Natural killer cell treated with Interleukin-12 subunit alpha and Interleukin-12 subunit beta and Interleukin-15 and Interleukin-18, amount 100 ng/mL, for 72 hours (primary cell): ENCODE measurements at places on chromosomes 7 and 10. TPM values are rescaled to one million over a fixed set of nuclear protein-coding genes. Genes with fewer than 3 reads are reported as not detected.

DPP6 gene
- not detected for total RNA-seq

HGF gene
- 0.53 TPM for total RNA-seq

HECW1 gene
- not detected for total RNA-seq

SOSTDC1 gene
- not detected for total RNA-seq

CNTNAP2 gene
- not detected for total RNA-seq

VAX1 gene
- total RNA-seq: not detected

ZNF488 gene
- total RNA-seq: not detected

CALML3 gene
- total RNA-seq: not detected

NANOS1 gene
- 1.8 TPM for total RNA-seq

- H3K4me1 ChIP-seq: peaks cover 26% of the 10 kb centered on the region
- peak overlapping the region; percentile 79 for H3K27ac ChIP-seq
These were observed 63.3 kb upstream of the SMNDC1 start for GRCh38 chr10:110368002-110368401.

GRCh38 chr7:84144480-84144879 lies 50.1 kb downstream of the SEMA3A start:
- no peak overlapping the region for H3K4me3 ChIP-seq
- no peaks in the 10 kb centered on the region for H3K36me3 ChIP-seq
- DNase-seq: no peak
- no peaks in the 10 kb centered on the region for H3K4me1 ChIP-seq
- H3K27me3 ChIP-seq: no peaks in the 10 kb centered on the region
- no peak overlapping the region for H3K27ac ChIP-seq

DNA sequence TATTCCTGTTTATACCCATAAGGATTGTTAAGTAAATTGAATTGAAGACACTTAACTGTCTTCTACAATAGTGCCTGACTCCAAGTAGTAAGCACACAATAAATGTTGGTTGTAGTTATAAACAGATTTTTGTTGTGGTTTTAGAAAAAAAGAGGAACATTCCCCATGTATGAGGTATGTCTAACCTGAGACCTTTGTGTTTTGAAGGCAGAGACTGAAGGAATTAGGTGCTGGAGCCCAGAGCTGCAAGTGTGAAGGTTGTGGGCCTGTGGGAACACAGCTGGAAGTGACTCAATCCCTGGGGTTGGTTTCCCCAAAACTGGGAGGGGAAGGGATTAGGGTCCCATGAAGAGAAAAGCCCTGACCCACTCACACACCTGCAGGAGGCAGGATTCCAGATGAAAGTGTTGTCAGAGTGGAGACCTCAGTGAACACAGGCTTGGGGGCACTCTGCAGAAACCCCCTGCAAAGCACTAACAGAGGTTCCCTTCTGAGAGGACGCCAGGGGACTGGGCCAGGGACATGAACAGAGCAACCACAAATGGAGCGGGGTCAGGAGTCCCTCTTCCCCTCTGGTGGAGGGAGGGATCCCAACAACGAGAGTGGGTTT lies 265.1 kb upstream of the KLF14 start:
- H3K27ac ChIP-seq: peak overlapping the region; percentile 88
- no peak overlapping the region for H3K4me3 ChIP-seq
- peaks cover 8% of the 10 kb centered on the region for H3K36me3 ChIP-seq
- no peak for DNase-seq
- H3K27me3 ChIP-seq: no peaks in the 10 kb centered on the region

DNA sequence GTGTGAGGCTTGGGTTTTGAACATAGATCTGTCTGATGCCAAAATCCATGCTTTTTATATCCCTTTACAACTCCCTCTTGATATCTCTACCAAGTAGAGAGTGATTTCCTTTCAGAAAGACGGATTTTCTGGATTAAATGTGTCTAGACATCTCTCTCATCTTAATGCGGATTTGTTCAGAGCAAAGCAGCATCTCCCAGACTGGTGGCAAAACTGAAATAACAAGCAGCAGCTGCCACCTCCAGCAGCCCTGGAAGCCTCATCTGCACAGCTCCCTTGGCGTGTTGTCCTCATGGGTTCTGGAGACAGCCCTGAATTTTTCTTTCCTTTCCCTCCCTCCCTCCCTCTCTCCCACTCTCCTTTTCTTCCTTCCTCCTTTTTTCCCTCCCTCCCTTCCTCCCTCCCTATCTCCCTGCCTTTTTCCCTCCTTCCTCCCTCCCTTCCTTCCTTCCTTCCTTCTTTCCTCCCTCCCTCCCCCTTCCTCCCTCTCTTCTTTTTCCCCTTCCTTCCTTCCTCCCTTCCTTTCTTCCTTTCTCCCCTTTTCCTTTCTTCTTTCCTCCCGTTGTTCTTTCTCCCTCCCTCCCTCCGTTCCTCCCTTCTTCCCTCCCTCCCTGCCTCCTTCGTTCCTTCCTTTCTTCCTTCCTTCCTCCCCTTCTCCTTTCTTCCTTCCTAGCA lies 639.9 kb downstream of the TYW1 start:
- H3K36me3 ChIP-seq: no peaks in the 10 kb centered on the region
- no peaks in the 10 kb centered on the region for H3K27me3 ChIP-seq
- H3K4me3 ChIP-seq: no peak overlapping the region
- H3K4me1 ChIP-seq: no peaks in the 10 kb centered on the region

DNA sequence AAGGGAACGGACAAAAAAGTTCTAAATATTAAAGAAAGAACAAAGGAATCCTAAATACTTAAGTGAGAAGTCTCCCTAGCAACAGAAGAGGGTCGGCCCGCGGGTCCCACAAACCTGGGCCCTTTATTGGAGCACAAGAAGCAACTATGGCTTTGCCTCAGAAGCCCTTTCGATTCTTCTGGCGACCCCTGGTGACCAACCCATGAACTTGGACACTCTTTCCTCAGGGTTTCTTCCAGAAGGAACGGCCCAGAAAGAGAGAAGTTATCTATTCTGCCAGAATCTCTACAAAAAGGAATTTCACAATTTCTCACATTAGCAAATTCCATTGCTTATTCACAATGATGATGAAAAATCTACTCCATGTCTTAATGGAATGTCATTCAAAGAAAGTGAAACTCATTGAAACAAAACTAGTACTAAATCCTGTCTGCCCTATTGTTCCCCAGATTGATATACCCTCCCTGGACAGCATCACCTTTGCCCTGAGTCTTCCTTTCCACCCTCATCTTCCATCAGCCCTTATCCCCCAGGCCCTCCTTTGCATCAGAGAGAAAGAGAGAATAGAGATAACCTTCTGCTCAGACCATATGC lies 43.7 kb downstream of the CPVL start:
- peak; percentile 68 for DNase-seq
- H3K27ac ChIP-seq: no peak overlapping the region
- no peaks in the 10 kb centered on the region for H3K36me3 ChIP-seq
- peaks cover 4% of the 10 kb centered on the region for H3K4me1 ChIP-seq
- no peak overlapping the region for H3K4me3 ChIP-seq
- no peaks in the 10 kb centered on the region for H3K27me3 ChIP-seq

- H3K4me3 ChIP-seq: peak overlapping the region; percentile 29
- H3K4me1 ChIP-seq: no peaks in the 10 kb centered on the region
- H3K36me3 ChIP-seq: no peaks in the 10 kb centered on the region
- H3K27ac ChIP-seq: no peak overlapping the region
- no peaks in the 10 kb centered on the region for H3K27me3 ChIP-seq
- DNase-seq: no peak
These were observed 624.8 kb downstream of the GRID1 start for GRCh38 chr10:85741626-85742300.

- H3K27me3 ChIP-seq: peaks cover 13% of the 10 kb centered on the region
- DNase-seq: no peak
- H3K4me1 ChIP-seq: peaks cover 2% of the 10 kb centered on the region
- no peak overlapping the region for H3K4me3 ChIP-seq
- no peak overlapping the region for H3K27ac ChIP-seq
- no peaks in the 10 kb centered on the region for H3K36me3 ChIP-seq
These were observed 30.2 kb upstream of the LEP start for GRCh38 chr7:128210590-128211570.

DNA sequence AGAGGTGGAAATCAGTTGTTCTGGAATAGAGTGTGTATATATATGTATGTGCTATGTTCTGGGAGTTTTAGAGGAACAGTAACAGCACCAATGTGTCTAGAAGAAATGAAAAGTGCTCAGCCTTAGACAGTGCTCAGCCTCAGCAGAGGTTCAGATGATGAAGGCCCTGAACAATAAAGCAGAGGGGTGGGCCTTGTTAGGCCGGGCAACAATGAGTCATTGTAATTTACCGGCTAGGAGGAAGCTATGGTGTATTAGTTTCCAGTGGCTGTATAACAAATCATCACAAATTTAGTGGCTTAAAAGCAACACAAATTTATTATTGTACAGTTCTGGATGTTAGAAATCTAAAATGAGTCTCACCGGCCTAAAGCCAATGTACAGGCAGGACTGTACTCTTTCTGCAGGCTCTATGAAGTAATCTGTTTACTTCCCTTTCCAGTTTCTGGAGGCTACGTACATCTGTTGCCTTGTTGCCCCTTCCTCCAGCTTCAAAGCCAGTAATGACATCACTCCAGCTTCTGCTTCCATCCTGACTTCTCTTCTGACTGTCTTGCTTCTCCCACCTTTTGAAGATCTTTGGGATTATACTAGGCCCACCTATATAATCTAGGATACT lies 84.6 kb downstream of the CH25H start:
- no peak overlapping the region for H3K27ac ChIP-seq
- peaks cover 26% of the 10 kb centered on the region for H3K27me3 ChIP-seq
- no peak overlapping the region for H3K4me3 ChIP-seq
- H3K36me3 ChIP-seq: no peaks in the 10 kb centered on the region
- no peak for DNase-seq

- no peaks in the 10 kb centered on the region for H3K36me3 ChIP-seq
- H3K4me1 ChIP-seq: no peaks in the 10 kb centered on the region
- H3K4me3 ChIP-seq: no peak overlapping the region
- no peak overlapping the region for H3K27ac ChIP-seq
- peaks cover 15% of the 10 kb centered on the region for H3K27me3 ChIP-seq
These were observed 66.7 kb downstream of the EMX2 start for GRCh38 chr10:117609095-117609795.

- H3K36me3 ChIP-seq: no peaks in the 10 kb centered on the region
- no peak overlapping the region for H3K4me3 ChIP-seq
- no peak overlapping the region for H3K27ac ChIP-seq
- no peaks in the 10 kb centered on the region for H3K27me3 ChIP-seq
These were observed 215.7 kb downstream of the USP6NL start for GRCh38 chr10:11395581-11396310.

- no peak overlapping the region for H3K4me3 ChIP-seq
- no peaks in the 10 kb centered on the region for H3K27me3 ChIP-seq
- H3K27ac ChIP-seq: no peak overlapping the region
- H3K4me1 ChIP-seq: no peaks in the 10 kb centered on the region
- no peaks in the 10 kb centered on the region for H3K36me3 ChIP-seq
These were observed 89.7 kb downstream of the POLR1F start for GRCh38 chr7:19619122-19619521.
